Right ventricle myocardium inferior (tissue), 1 donor: ENCODE measurements at places on chromosomes 7 and 10. TPM values are rescaled to one million over a fixed set of nuclear protein-coding genes. Genes with fewer than 3 reads are reported as not detected.

GRCh38 chr7:33888166-33888565 is 17.2 kb upstream of the BMPER start:
- no peak for DNase-seq

GRCh38 chr10:115977855-115978254 is 295.2 kb downstream of the GFRA1 start:
- DNase-seq = no peak

- no peak for DNase-seq
Measured at GRCh38 chr10:86648704-86649427, 5.5 kb upstream of the OPN4 start.

- no peak for DNase-seq
Measured at GRCh38 chr10:123795846-123796590, 95.6 kb downstream of the CPXM2 start.

DNA sequence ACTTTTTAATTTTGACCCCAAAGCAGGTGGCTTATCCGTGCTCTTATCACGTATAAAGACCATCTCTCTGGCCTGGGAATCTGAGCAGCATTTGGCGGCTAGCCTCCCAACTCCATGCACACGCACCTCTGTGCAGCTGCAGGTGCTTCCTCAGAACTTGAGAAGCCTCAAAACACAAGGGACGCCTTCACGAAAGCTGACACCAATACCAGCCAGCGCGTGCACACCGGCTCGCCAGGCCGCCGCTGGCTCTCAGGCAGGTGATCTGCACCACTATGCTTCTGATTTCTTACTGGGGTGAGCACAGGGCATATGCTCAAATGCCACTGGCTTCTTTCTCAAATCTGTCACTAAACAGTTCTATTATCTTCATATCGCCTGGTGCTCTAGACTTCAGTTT is 145.0 kb downstream of the PARD3 start:
- no peak for DNase-seq

DNA sequence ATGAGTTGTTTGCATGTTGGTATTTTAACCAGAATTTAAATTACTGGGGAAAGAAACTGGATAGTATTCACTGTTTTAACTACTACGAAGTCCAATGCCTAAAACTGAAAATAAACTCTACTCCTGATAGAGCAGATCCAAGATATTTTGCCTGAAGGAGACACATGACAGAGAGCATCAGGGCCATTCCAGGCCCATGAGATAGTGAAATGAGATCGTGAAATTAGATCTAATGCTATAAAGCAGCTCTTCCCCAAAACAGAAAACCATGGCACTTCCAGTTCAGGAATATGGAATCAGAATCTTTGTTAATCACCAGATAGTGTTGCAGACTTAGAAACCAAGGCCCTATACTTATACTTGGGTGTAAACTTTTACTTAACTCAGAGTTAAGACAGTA is 124.3 kb upstream of the CACNA2D1 start:
- DNase-seq = no peak

DNA sequence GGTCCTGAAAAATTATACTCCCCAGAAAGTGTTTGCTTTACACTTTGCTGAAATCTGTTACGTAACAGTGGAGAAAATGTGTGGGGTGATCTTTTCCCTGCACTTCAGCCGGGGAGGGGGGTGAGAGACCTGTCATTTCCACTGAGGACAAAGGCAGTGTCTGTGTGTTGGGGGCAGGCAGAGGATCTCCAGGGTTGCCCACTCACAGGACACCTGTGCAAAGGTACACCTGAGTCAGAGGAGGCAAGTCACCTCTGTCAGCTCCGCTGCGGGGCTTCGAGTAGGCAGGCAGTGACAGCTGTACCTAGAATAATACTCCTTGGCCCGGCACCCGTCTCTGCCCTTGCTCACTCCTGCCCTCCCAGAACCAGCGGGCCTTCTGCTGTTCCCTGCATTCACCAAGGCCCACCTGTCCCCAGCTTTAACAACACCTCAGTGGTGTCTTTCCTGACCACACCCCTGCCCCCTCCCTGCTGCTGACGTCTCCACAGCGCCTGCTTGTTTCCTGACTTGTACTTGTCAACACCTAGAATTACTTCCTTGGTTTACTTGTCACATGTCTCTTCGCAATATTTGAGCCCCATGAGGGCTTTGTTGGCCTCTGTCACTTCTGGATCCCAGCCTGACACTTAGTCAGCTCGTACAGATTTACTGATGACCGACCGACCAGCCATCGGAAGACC is 159.2 kb downstream of the NEURL1 start:
- DNase-seq = no peak

GRCh38 chr7:47647181-47647917 is 65.4 kb upstream of the TNS3 start:
- no peak for DNase-seq

GRCh38 chr7:93551063-93551895 is 23.2 kb downstream of the CALCR start:
- no peak for DNase-seq

GRCh38 chr7:137664846-137665245 is 181.9 kb downstream of the DGKI start:
- no peak for DNase-seq

DNA sequence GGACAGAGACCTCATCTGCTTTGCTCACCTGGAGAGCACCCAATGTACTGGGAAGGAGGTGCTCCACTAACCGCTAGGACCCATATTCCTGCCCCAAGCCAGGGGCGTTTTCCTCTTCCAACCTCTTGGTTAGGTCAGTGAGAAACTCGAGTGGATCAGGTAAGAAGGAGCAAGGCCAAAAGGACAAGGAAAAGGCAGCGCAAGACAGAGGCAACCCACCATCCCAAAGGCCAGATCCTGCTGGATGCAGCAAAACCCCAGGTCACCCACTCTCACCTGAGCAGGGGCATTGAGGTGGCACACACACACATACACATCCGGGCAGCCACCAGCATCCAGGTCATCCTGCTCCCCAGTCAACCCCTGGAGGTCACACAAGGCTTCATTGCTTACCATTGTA is 105.1 kb downstream of the GRID1 start:
- no peak for DNase-seq

GRCh38 chr10:29874606-29875269 is 184.6 kb downstream of the JCAD start:
- no peak for DNase-seq

GRCh38 chr10:123144697-123145541 is 3.0 kb upstream of the HMX2 start:
- DNase-seq = no peak

- DNase-seq = no peak
Measured at GRCh38 chr7:130341882-130342281, 2.7 kb upstream of the CPA5 start.

GRCh38 chr10:25575343-25575742 is 358.7 kb upstream of the MYO3A start:
- no peak for DNase-seq

DNA sequence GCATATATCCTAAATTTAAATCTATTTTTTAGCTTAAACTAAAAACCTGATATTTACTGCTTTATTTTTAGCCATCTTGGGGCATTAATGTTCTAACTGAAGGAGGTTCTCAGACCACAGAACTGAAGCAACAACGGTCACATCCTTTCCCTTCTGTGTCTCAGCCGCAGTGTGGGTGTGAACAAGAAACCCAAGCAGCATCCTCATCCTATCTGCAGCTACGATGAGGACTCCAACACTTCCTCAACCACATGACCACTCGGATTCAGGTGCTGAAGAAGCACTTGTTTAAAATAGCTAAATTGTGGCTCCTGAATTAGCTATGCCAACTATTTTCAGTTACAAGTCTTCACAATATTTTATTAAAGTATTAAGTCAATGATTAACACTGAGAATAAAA is 5.3 kb downstream of the ESYT2 start:
- DNase-seq = no peak

GRCh38 chr10:71396711-71397295 is at the start of gene CDH23:
TSS of gene CDH23 (plus strand) at chr10:71396920. CDS start at chr10:71439832, 42,912 bp downstream.
- DNase-seq = no peak

DNA sequence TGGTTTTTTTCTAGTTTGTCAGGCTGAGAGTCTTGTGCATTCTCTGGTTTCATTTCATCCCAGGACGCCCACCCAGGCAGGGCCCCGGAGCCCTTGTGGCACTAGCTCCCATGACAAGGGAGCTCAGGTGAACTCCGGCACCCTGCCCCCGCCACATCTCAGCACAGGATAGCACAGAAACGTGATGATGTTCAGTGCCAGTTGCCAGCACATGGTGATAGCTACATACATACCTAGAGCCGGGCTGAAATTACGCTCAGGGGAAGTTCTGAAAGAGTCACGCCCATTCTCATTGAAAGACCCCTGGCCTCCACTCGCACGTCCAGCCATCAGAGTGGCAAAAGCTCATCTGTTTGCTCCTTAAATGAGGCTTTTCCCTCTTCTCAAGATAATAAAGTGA is 273.7 kb downstream of the PTPRN2 start:
- DNase-seq = no peak

GRCh38 chr7:95436407-95436806 is 1.6 kb upstream of the PON2 start:
- DNase-seq = no peak

DNA sequence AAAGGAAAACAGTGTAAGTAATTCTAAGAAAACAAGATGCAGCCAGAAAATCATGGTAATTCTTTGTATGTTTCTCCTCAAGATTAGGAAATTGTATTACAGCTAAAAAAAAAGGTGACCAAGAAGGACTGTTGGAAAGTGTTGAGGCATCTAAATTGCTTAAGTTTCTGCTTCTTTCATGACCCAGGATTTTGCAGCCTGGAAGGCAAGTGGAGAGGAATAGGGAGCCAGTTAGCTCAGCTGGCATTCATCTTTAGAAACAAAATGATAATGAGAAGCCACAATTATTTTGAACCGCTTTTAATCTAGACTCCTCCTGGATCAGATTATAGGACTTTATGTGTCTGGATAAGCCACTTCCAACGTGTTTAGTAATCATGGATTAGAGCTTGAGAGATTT is 56.8 kb upstream of the TMEM229A start:
- no peak for DNase-seq

DNA sequence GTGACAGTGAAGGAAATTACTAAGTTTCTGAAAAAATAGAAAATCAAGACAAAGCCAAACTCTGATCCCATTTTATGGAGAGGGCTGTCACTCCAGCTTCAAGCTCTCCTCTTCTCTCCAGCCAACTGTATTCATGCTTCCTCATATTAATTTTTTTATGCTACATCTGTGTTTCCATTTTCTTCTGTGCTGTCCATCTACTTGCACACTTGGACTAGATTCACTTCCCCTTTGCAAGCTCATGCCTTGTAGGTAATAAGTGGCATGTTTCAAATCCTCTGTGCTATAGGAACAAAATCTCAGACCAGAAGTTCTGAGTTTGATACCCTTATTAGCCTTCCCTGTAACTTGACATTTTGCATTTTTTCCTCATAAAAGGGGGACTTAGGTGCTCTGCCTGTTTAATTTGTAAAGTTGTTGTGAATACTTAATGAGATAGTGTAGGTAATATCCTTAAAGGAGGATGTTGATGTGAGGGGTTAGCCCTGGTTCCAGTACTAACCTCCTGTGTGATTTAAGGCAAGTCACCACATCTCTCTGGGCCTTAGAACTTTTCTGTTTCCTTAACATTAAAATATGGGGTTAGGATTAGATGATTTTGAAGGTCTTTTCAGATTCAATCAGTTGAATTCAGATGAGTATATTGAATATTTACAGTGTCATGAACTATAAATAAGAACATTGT is 358.8 kb downstream of the BBS9 start:
- DNase-seq = no peak

DNA sequence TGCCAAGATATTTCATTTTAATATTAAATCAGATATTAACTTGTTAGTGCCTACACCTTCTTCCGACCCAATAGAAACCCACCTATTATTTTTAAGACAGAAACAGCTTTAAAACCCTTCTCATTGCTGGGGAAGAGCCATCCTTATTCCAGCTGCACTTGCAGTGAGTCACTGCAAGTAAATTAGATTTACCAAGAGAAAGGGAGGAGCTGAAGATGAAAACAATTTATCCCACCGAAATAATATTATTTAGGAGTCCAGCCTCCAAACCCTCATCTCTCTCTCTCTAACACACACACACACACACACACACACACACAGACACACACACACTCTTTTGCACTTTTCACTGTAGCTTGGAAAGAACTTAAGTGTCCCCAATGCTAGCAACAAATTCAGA is 26.9 kb downstream of the TWIST1 start:
- DNase-seq = no peak

DNA sequence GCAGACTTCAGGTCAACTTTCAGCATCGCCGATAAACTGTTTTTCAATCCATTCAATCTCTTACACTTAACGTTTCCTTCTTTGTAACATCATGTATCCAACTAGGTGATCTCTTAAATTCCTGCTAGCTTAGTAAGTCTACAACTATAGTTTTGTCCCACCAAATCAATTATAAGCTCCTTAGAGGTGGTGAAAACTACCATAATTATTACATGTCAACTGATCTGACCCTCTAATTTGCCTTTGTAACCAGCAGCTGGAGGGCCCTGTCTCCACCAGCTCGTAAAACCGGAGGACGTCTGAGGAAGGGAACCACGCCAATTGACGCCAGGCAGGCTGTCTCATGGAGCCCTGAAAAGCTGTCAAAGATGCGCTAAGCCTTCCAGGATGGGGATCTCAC is 113.4 kb downstream of the ABCC2 start:
- no peak for DNase-seq

GRCh38 chr7:13466874-13467547 is 522.5 kb downstream of the ETV1 start:
- no peak for DNase-seq

DNA sequence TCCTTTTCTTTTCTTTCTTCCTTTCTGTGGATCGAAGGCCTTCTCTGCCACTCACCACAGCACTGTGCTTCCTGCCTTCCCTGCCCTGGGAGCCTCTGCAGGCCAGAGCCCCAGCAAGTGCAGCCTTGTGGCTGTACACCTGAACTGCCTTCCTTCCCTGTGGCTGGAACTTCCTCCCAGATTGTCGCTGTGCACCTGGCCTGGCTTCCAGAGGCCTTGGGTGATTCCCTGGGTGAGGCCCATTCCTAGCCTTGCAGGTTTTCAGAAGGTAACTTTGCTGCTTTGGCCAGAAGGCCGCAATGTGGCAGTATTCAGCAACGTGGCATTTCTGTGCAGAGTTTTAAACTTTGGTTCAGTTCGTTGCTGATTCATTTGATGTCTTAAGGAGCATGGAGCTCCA is 50.1 kb upstream of the RASGEF1A start:
- no peak for DNase-seq

DENND11 gene
- total RNA-seq = 9.1 TPM

PHYHIPL gene
- total RNA-seq = not detected

LIPF gene
- not detected for total RNA-seq

PSTK gene
- 1.5 TPM for total RNA-seq

ASB10 gene
- 41.4 TPM for total RNA-seq

NKX1-2 gene
- not detected for total RNA-seq

CALML3 gene
- total RNA-seq = not detected

NUTM2E gene
- total RNA-seq = not detected

GIMAP5 gene
- total RNA-seq = 9.0 TPM

SLC26A5 gene
- total RNA-seq = not detected

ADAM22 gene
- total RNA-seq = 1.2 TPM

CISD1 gene
- total RNA-seq = 176 TPM
